ENCODE measurements at places on chromosomes 13 and 19. TPM values are rescaled to one million over a fixed set of nuclear protein-coding genes. Genes with fewer than 3 reads are reported as not detected.

The KLK5 gene
- not detected for total RNA-seq

The ARRDC5 gene
- not detected for total RNA-seq

The FCAR gene
- total RNA-seq = not detected

The PSG1 gene
- total RNA-seq = not detected

The ZNF497 gene
- total RNA-seq = 0.40 TPM

The ZSCAN22 gene
- total RNA-seq = 3.2 TPM

The LHB gene
- not detected for total RNA-seq

The RASGRP4 gene
- not detected for total RNA-seq

The TSSK6 gene
- 1.7 TPM for total RNA-seq

The LAIR1 gene
- total RNA-seq = not detected

The CATSPERD gene
- not detected for total RNA-seq

The DZIP1 gene
- total RNA-seq = 20.1 TPM

The LMTK3 gene
- not detected for total RNA-seq

The WDR62 gene
- 2.7 TPM for total RNA-seq

The GNA15 gene
- total RNA-seq = not detected

All from SK-MEL-5 (cell line).